ENCODE measurements at places on chromosomes 5 and 9.

DNA sequence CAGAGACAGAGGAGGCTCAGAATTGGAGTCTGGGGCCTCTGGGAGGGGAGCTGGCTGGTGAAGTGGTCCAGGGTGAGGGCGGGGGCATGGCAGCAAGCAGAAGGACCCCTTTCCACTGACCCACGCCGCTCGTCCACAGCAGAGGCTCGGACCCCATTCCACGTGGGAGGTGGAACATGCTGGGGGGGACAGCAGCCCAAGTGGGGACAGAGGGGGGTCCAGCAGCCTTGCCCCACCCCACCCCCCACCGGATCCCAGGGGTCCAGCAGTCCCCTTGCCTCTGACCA lies 25.4 kb upstream of the NKD2 start:
- peak; percentile 12 for DNase-seq

- no peak for DNase-seq
Measured at GRCh38 chr9:105535920-105536668, 21.8 kb upstream of the FKTN start.

- no peak for DNase-seq
Measured at GRCh38 chr9:17219261-17219660, 84.4 kb downstream of the CNTLN start.

DNA sequence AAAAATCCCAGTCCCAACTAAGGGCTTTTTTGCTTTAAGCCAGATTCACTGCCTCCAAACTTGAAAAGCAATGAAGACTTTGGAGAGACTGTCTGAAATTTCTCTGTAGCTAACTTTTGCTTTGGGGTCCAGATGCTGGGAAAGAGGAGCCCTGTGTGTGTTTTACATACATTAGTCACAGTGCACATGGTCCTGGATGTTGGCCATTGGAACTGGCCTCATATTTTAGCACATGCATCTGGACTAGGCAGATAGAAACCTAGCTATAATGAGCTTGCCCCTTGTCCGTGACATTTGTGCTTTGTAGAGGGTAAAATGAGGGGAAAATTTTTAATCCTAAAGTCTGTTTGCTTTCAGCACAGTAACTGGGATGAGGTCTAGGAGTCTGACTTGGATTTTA lies 421.7 kb downstream of the CDK5RAP2 start:
- DNase-seq = no peak

GRCh38 chr9:87063871-87064270 lies 116.6 kb upstream of the GAS1 start:
- no peak for DNase-seq

DNA sequence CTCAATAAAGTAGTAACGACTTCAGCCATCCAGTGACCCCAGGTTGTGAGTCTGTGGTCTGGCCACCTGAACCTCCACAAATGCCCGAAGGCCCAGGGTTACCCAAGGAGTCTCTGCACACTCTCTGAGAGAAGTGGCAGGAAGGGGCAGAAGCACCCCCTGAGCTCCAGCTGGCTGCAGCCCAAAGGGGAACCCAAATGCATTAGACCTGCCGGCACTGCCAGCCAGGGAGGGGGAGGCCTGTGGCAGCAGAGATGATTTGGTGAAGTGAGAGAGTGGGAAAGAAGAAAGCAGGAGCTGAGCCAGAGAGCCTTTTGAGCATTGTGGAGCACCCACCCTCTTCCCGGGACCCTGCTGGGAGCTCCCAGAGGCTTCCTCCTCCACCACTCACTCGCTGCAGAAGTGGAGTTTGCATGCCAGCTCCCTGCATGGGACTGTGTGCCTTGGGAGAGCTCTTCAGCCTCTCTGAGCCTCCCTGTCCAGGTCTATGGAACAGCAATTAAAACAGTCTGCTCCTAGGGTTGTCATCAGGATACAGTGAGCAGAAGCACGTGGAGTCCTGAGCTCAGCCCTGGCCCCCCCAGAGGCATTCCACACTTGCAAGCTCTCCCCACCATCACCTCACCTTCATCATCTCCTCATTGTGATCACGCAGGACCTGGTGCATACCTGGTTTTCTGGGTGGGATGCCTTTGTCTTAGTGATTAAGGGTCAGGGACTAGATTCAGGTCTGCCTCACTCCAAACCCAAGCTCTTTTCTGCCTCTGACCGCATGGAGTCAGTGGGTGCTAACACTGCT lies 13.8 kb upstream of the ANGPTL2 start:
- no peak for DNase-seq

- no peak for DNase-seq
Measured at GRCh38 chr9:130073373-130073772, 19.7 kb downstream of the GPR107 start.

DNA sequence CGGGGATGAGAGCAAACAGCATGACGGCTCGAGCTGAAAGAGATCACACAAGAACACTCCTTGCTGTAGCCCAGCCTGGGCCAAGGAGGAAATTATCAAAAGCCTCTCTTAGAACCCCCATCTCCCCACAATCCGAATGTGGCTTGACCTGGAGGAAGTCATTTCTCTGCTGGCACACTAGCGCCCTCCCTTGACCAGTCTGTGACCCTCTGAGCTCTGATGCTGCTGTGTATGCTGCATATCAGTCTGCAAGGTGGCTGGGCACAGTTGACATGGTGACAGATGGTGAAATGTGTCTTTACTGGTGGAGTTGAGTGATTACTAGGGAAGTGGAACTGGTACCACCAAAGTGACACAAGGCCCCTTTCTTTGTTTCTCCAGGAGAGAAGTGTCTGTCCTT lies 3.3 kb downstream of the SLC46A2 start:
- DNase-seq = peak; percentile 53

DNA sequence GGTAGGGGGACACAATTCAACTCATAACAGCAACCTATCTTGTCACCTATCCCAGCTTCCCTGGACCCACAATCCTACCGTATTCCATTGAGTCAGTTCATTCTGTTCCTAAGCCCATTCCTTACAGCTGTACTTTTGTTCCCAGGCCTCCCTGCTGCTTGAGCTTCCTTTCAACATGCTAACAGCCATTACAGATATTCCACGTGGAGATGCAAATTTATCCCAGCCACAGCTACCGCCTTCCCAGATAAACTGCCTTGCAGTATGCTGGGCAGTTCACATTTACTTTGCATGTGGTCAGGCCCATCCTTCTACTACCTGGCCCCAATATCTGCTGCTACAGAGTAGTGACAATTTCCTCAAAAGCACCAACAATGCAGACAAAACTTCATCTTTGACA lies 23.0 kb downstream of the RIGI start:
- no peak for DNase-seq

GRCh38 chr9:95073042-95073607 lies 244.4 kb downstream of the FANCC start:
- no peak for DNase-seq

DNA sequence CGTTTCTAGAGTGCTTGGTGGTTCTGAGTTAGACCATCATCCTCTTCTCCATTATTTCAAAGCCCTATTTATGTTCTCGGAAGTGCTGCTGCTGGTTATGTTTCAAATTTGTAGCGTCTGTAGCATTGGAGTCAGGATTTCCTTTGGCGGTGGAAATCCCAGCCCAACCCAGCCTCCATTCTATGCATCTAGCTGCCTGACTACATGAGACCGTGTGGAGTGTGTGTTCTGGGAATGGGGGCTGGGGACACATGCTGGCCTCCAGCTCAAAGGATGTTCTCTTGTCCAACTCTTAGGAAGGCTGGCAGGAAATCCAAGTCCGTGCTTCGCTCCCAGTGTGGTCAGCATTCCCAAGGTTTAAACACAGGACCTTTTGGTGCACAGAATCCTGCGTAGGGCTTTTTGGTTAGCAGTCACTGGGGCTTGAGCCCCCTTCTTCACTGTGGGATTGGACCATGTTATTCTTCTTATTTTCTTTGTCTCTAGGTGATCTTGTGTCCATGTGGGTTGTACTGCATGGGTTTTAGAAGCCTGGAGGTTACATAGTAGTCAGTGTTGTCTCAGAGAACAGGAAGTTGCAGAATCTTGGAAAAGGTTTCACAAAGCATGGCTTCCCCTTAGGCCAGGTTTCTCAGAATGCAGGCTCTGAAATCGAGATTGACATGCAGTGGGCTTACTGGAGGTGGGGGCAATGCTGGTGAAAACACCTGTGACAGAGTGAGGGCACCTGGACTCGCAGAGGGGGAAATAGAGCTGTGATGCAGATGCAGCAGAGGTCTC lies 132.2 kb downstream of the ARHGAP26 start:
- no peak for DNase-seq

DNA sequence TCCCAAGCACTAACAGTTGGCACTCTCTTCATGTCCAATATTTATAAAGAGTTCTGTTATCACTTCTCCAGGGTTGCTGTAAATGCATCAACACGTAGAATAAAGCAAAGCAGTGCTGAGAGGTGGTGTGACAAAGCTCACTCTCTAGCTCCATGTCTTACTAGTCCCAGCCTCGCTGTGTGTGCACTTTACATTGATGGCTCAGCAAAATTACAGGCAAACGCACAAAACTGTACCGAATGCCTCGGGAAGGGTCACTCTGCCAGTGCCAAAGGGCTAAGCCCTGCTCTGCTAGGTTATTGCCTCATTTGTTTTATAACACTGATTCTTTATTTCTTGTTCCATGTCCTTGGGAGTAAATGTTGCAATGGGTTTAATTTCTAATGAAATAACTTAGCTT lies 1005.9 kb upstream of the WWC1 start:
- no peak for DNase-seq

DNA sequence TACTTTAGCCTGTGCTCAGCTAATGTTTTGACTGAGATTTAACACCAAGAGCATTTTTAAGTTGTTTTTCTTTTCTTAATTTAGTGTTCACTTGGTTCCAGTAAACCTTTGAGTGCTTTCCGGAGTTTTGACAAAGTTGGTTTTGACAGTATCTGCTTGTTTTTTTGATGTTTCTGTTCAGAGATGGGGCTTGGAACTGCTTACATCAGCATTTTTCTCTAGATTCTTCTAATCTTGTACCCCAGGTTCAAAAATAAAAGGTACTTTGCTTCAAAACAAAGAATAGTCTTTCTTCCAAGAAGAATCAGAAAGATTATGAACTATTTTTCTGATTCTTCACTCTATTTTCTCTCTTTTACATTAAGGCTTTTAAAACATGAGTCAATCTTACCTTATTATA lies 132.2 kb downstream of the DPYSL3 start:
- no peak for DNase-seq

GRCh38 chr9:91196103-91196950 lies 165.4 kb downstream of the AUH start:
- DNase-seq = no peak

- no peak for DNase-seq
Measured at GRCh38 chr9:70428781-70429180, 14.3 kb upstream of the KLF9 start.

DNA sequence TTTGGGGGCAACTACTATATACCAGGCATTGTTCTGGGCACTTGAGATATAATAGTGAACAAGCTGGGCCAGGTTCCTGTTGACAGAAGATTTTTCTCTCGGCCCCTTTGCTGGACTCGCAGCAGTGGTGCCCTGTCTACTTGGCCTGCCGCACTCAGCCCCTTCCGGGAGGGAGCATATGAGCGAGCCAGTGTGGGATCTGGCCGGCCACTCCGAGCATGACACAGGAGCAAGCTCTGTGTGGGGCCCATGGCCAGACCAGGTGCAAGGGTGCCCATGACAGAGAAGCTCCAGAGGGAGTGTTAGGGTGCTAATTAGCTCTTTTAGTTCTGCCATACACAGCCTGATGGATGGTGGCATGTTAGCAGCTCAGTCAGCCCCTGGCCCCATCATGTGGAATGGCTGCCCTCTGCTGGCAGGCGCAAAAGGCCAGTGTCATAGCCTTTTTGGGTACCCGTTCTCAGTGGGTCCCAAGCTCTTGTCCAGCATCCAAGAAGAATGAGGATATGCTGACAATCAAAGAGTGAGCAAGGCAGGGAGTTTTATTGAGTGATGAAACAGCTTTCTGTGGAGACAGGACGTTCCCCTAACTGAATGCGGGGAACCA lies 9.3 kb upstream of the KIF4B start:
- DNase-seq = no peak

DNA sequence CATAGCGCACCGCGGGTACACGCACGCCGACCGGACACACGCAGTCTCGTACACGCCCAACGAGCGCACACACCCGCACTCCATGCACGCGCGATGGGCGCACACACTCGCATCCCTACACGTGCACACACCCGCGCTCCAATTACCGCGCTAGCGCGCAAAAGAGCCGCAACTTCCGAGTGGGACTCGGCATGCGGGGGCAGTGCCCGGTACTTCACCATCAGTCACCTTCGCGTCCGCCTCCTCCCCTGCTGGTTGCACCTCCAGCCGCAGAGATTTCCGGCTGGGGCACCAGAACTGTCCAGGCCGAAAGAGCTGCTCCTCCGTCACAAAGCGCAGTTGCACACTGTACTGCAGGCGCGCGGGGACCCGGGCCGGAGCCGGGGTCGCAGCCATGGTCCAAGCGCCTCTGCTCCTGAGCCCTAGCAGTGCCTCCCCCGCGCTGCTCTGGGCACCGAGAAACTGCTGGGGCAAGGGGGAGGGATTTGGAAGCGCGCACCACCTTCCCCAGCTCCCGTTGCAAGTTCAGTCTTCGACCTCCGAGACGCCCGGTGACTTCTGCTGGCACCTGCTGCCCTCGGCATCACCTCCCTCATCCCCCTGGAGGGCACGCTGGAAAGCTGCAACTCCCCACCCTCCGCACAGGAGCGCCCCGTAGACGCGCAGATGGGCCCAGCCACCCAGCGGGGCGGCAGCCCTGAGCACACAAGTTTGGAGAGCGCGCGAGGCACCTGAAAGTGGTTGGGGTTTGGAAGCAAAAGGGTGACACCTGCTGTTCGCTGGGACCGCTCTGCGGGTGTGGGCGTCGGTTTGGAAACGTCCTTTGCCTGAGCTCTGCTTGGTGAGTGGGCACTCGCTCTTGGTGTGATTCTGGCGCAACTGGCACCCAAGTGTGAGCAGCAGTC lies 337.4 kb upstream of the PUM3 start:
- DNase-seq = no peak

DNA sequence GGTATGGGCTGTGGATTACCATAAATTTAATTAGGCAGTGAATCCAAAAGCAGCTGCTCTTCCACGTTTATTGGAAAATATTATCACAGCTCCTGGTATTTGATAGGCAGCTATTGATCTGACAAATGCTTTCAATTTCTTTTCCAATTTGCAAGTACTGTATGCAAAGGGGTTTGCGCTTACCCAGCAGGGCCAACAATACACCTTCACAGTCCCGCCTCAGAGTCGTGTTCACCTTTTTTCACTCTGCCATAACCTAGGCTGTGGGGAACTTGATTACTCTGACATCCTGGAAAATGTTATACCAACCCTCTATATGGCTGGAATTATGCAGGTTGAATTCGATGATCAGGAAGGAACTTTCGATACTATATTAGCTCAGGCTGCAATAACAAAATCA lies 32.3 kb upstream of the TENT4A start:
- DNase-seq = no peak

- DNase-seq = no peak
Measured at GRCh38 chr5:172035049-172035448, 28.6 kb upstream of the FBXW11 start.

Measured in CD4-positive, alpha-beta T cell treated with Interleukin-15 for 1 hour (primary cell).